NCI-H510A (cell line): ENCODE measurements at places on chromosomes 3 and 15.
A peak's percentile ranks its signal among the peaks of the same experiment; 100 is the strongest.

- DNase-seq = peak; percentile 57
Observed at GRCh38 chr3:97817965-97818364, 3.8 kb upstream of the CRYBG3 start.

DNA sequence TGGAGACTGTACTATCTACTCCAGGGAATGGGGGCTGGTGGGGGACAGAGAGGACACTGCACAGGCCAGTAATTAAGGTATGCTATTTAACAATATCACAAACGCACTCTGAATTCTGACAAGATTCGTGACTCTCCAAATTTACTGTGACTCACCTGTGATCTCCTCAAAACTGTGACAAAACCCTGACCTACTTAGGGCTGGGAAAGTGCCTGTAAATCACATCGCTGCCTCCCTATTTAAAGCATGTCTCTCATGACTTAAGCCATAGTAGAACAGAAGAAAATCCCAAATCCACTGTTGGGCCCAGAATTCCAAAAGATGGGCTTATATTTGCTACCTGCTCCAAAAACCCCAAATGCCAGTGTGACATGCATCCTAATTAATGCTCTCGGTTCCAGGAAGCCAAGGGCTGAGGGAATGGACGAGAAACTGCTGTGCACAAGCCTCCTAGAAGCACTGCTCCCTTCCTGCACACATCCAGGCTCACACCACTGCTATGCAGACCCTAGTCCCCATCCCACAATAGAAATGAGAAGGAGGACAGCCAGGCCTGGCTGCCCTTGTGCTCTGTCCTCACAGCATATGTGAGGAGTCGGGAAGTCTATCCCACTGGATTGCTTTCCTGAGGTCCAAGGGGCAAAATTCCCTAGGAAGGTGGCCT, 187.7 kb upstream of the CHRNA7 start:
- no peak for DNase-seq

- no peak for DNase-seq
Observed at GRCh38 chr3:21464746-21465145, 286.3 kb downstream of the ZNF385D start.

GRCh38 chr3:42438193-42438592, 27.8 kb upstream of the LYZL4 start:
- no peak for DNase-seq

DNA sequence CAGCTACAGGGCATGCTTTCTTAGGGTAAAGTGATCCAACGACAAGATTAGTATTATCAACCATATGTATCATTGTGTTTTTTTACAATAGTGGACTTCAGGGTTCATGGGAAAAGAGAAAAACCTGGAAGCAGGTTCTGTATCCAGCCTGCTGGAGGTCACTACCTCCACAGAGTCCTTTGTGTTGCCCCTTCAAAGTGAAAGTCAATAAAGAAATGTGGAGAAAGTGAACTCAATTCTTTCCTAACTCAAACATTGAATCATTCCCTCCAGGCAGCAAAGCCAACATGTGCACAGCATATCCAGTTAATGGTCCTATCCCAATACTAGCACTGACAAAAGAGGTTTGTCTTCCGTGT, 45.4 kb downstream of the FGF7 start:
- no peak for DNase-seq

- DNase-seq = no peak
Observed at GRCh38 chr15:92910451-92910850, 10.3 kb downstream of the CHD2 start.
